ENCODE measurements at places on chromosomes 7 and 10. TPM values are rescaled to one million over a fixed set of nuclear protein-coding genes. Genes with fewer than 3 reads are reported as not detected.

- peak; percentile 92 for DNase-seq
These were observed 3.1 kb downstream of the ANKRD22 start for GRCh38 chr10:88848499-88848898.

FAM25G gene
- total RNA-seq, result not detected

- no peak for DNase-seq
These were observed 79.9 kb downstream of the MALSU1 start for GRCh38 chr7:23378996-23379395.

DNA sequence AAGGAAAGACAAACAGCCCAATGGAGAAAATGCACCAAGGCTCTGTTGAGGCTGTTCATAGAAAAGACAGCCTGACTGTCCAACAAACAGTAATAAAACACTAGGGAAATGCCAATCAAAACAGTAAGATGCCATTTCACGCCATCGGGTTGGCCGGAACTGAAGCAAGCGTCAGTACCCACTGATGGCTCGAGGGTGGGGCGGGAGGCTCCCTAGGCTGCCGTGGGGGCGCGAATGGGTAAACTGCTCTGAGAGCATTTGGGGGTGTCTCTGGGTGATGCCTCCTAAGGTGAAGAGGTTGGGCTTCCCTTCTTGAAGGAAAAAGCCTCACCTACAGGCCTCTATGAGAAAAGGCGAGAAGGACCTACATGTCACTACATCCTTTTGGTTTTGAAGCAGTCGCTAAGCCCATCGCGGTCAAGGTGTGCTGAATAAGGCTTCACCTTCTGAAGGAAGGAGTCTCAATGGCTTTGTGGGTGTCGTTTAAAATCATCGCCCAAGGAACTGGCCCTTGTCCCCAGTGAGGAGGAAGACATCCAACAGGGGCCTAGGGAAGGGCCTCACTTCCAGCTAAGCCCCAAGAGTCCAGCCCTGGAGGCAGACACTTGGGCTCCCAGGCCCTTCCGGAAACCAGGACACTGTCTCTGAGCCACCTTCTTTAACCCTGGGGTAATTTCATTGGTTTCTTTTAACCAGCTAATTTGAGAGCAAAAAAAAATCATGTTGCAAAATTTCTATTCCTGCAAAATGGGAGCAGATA, 98.5 kb upstream of the PPP2R2D start:
- DNase-seq, result no peak

GIMAP8 gene
- not detected for total RNA-seq

DNA sequence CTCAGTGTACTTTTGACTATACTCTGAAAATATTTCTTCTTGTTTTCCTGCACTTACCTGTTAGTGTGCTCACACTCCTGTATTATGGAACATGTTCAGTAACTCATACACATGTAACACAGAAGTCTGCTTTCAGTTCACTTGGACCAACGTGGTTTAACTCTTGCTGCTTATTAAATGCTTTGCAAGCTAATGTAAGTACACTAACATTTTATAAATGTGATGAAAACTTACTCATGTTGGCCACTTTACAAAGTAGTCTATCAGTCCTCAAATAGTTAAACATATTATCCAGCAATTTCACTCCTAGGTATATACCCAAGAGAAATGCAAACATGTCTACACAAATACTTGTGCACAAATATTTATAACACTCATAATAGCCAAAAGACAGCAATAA, 98.4 kb downstream of the UBE2H start:
- no peak for DNase-seq

CTNNA3 gene
- not detected for total RNA-seq

- DNase-seq, result no peak
These were observed 6.4 kb downstream of the ELMO1 start for GRCh38 chr7:37442268-37442667.

GRCh38 chr10:66398669-66399068, 527.2 kb upstream of the LRRTM3 start:
- DNase-seq, result no peak

NDUFB2 gene
- total RNA-seq, result 165 TPM

DNA sequence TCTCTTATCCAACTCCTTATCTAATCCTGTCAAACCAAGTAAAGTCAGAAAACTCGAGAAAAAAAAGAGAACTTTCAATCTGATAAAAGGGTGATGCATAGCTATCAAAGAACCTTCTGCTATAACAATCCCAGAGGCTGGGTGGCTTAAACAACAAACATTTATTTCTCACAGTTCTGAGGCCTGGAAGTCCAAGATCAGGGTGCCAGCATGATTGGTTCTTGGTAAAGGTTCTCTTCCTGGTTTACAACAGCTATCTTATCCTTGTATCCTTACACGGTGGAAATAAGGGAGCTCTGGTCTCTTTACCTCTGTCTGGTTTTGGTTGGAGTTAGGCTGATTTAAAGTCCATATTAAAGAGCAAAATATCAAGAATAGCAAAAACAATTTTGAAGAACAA, 131.9 kb downstream of the PHTF2 start:
- no peak for DNase-seq

DNA sequence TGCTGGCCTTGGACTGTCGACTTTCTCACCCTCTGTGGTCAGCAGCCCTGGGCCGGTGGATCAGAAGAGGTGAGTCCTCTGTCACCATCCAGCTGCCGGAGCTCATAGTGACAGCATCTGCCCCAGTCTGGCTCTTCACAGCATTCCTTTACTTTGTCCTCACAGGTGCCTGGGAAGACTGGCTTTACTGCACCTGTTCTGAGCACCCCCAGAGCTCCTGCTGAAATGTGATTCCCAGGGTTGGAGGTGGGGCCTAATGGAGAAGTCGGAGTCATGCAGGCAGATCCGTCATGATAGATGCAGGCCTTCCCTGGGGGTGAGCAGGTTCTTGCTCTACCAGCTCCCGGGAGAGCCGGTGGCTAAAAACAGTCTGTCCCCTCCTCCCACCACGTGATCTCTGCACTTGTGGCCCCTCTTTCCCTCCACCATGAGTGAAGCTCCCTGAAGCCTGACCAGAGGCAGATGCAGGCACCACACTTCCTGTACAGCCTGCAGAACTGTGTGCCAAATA, 171.5 kb downstream of the ZMYND11 start:
- no peak for DNase-seq

ACTR3C gene
- total RNA-seq, result not detected

DNA sequence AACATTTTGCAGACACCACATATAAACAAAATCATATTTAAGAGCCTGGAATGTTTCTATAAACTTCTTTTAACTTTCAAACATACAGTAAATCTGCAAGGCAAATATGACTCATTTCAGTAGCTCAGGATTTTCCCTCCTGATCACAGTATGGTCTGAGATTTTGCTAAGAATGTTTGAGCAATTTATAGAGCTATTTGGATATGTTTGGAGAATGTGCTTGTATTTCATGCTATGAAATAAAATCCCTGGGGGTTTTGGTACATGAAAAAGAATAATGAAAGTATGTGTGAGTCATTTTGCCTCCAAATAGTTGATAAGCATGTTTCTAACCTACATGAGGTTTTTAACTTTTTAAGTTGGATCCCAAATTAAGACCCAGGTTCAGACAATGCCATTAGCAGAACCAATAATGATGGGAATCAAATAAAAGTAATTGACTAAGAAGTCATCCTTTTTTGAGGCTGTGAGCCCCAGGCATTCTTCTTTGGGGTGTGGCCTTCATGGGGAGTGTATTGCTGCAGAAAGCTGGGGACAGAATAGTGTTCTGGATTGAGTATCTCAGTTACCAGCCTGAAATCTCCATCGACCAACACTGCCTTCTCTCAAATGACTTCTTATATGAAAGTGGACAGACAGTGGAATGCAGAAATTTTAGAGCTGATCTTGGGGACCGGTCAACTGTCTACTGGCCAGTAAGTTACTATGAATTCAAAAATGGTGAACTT, 66.1 kb upstream of the AGBL3 start:
- peak; percentile 40 for DNase-seq

- DNase-seq, result peak; percentile 69
These were observed 14.7 kb upstream of the CAMK2G start for GRCh38 chr10:73889014-73889413.

TFR2 gene
- not detected for total RNA-seq

MYO1G gene
- 0.10 TPM for total RNA-seq

GRCh38 chr7:157869793-157870192, 533.0 kb downstream of the DNAJB6 start:
- no peak for DNase-seq

TMEM140 gene
- total RNA-seq, result 0.60 TPM

DNA sequence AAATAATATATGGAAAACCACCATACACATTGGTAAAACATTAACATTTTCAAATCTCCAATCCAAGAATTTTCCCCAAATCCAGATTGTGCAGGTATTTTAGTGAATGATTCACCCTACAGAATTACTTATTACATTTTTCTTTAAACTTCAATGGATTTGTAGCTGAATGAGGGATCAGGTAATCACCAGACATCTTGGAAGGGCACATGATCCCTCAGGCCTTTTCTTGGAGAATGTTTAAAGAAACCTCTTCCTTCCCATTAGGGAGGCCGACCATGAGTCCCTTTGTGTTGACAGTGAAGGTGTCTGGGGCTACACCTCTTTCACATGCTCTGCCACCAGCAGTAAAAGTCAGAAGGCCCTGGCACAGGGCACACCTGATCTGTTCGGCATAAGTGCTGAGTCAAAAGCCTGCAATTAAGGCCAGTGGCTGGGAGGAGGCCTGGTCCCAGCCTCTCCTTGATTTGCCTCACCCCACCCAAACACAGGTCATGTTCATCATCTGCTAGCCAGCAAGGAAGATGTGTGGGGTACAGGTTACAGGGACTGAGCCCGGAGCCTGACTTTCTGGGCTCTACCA, 207.7 kb downstream of the SNX10 start:
- DNase-seq, result no peak

GRCh38 chr10:67666416-67667034, 29.5 kb downstream of the CTNNA3 start:
- peak; percentile 21 for DNase-seq

CABCOCO1 gene
- not detected for total RNA-seq

DNA sequence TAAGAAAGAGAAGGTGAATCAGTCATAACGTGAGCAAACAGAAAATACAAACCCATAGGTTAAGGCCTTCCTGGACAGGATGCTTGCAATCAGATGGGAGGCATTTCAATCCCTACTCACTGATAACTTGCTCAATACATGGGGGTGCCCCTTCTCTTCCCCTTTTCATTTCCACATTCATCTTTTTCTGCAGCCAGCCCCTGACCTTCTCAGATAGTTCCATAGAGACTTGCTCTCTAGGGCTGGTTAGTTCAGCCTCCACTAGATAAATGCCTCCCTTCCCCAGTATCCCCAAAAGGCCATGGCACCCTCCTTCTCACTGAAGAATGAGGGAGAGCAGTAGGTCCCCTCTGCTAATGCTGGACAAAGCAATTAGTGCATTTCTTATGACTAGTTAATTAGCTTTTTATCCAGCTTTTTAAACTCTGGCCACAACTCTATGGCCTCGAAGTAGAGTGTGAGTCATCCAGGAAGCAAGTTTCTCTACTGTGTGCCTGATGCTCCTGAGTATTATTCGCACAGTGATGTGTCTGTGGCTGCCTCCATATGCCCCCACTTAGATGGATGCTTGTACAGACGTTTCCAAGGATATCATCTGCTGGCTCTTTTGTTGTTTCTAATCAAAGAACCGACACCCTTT, 12.7 kb downstream of the CHN2 start:
- peak; percentile 19 for DNase-seq

FOXI2 gene
- not detected for total RNA-seq

- DNase-seq, result no peak
These were observed 330.1 kb downstream of the GRID1 start for GRCh38 chr10:86036544-86036831.

HELLS gene
- total RNA-seq, result 92.2 TPM

ZNF488 gene
- total RNA-seq, result 0.11 TPM

DNA sequence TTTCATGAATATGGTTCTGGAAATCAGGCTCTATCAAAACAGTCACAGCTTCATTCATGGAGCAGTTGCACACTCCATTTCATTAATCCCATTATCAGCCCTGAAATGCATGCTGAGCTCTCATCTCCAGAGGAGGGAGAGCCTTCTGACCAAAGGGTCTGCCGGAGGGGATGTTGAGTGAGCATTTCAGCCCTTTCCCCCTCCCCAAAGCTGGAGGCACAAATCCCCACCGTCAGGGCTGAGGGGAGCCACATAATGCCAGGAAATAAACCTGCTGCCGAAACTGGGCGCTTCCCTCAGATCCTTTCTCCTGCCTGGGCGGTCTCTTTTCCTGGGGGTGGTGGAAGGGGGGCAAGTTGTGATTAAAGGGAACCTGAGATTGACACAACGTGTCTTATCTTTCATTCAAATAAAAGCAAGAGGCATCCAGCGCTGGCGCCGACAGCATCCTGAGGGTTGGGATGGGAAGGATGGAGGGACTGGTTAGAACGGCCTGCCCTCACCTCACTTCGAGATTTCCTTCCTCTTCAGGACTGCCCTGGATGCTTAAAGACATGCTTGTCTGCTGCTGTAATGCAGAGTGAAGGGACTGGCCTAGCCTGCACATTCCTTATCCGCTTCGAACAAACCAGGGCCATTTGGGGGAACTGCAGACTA, 71.6 kb downstream of the TLL2 start:
- DNase-seq, result no peak

PNLIPRP3 gene
- total RNA-seq, result 0.13 TPM

DNA sequence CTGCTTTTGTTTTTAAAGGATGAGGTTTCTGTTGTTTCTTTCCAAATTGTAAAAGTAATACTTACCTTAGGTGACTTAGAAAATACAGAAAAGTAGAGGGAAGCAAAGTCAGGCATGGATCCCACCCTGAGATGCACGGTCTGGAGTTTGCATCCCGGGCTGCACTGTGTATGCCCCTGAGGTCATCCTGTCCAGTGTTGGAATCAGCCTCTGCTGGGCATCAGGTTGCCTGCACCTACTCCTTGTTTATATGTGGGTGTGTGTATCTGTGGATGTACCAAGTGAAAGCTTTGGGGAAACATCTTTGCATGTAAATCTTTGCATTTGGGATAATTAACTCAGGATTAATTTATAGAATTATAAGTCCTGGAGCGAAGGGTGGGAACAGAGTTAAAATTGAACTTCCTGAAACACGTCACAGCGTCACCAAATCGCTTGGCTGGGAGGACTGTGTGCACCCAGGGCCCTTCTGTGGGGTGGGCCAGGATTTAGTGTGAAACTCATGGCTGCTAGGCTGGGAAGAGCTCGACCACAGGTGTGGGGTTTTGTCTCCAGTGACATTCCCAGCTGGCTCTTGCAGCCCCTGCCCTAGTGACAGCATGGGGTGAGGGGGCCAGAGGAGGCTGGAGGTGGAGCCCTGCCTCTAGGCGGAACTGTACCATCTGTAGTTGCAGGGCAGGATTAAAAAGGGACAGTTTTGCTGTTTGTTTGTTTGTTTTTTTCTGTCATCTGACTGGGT, 27.9 kb downstream of the GTF2IRD1 start:
- no peak for DNase-seq

- no peak for DNase-seq
These were observed 130.1 kb downstream of the MALRD1 start for GRCh38 chr10:19178675-19179074.

- DNase-seq, result no peak
These were observed 16.9 kb downstream of the CDH23 start for GRCh38 chr10:71413581-71413980.

DNA sequence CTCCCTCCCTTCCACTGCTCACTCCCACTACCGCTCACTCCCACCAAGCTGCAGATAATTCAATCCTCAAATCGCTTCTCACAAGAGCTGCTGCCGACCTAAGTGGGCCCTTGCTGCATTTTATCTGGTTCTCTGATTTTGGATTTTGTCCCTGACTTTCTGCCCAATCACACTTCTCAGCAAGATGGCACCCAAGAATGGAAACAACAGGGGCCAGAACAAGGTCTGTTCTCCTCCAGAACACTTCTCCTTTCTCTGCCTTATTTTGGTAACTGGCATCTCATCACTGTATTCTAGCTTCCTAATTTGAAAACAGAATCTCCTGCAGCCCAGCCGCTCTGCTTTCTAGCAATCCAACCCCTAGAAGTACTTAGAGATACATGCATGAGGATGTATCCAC, 172.8 kb downstream of the GRID1 start:
- no peak for DNase-seq

Data from HT1080 (cell line).